Bronchial epithelial cell (primary cell): ENCODE measurements at places on chromosomes 3 and 15.

GRCh38 chr15:39783244-39783820 is 691 bp upstream of the FSIP1 start:
- DNase-seq: no peak

GRCh38 chr3:56778893-56779292 is 22.9 kb downstream of the ARHGEF3 start:
- no peak for DNase-seq

DNA sequence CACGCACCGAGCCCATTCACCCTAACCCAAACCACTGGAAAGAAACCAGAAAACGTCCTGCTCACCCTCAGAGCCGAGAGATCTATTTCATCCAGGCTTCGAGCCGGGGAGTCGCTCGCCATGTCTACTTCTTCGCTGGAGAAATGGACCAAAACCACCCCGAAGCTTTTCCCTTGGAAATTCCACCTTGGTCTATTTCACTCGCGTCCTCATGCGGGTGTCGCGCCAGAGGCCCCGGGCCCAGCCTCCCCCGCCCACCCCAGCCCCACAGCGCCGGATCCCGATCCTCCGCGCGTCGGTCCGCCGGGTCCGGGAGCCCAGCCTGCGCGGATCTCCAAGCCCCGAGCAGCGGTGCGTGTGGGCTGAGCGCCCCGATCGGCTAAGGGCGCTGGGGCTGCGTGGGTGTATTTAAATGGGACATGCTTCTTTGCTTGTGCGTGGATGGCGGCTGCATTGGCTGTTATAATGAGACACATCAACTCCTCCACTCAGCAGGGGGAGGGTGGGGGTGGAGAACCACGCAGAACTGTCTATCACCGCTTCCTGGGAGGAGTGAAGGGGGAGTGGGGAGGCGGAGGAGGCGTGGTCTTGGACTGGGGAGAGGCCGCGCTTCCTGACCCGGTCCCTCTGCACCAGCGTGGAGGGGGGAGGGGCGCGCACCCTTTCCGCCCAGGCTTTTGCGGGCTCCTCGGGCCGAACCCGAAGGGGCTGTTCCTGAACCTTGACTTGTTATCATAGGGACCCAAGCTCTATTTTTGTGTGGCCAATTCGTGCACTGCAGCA is at the start of gene TNIK:
TSS of gene TNIK (minus strand) at position 464 of the 783 bp plus-strand sequence. CDS start at position 122, 342 bp downstream.
- DNase-seq: peak; percentile 74

GRCh38 chr15:22811640-22812039 is 25.2 kb downstream of the NIPA1 start:
- no peak for DNase-seq

DNA sequence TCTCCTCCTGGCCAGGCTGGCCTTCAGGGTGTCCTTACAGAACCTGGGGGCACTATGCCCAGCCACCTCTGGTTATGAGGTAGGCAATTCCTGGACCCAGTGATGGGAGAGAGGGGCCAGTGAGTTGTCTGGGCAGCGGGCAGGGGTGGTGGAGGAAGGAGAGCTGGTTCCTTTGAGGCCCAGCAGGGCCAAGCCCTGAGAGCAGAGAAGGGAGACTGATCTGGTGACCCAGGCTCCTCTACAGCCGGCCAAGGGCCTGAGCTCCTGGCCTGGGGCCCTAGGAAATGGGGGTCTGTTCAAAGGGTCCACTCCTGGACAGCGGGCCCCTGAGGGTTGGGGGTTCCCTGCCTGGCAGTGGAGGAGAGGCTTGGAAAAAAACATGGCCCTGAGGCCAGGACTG is 7.9 kb downstream of the SLC38A3 start:
- DNase-seq: no peak

- DNase-seq: no peak
Observed at GRCh38 chr15:40543631-40544294, 21.1 kb downstream of the CCDC32 start.

DNA sequence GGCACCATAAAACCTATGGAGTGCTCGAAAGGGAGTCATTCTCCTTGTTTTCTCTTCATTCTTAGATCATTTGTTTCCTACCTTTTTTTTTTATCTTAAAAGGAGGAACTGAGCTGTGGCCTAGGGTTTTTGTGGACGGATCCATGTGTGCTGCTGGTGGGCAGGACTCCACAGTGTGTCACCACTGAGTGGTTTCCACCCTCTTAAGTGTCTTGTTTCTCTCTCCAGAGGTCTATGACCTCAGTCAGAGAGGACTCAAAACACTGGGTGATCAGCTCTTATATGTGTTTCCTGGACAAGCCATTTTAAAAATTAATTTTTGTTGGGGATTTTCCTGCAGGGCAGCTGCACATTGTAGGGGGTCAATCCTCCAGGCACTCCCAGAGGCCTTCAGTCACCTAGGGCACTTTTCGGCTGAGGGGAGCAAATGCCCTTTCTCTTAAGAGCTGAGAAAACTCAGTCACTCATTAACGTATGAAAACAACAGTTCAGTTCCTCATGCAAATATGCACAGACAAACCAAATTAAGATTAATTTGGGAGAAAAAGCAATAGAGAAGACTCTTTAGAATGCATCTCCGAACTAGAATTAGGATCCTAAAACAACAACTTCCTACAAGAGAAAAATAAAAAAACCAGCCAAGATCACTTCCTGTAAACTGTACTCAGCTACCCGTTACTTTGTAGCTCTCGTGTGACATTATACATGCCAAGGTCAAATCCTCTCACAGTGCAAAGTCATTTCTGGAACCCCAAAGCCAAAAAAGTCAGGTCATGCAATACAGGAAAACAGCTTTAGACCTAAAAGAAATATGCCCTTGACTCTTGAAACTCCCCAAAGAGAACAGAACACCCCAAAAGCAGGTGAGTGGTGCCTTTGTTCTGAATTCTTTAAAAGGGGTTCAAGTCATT is 27.6 kb upstream of the FAM3D start:
- no peak for DNase-seq

DNA sequence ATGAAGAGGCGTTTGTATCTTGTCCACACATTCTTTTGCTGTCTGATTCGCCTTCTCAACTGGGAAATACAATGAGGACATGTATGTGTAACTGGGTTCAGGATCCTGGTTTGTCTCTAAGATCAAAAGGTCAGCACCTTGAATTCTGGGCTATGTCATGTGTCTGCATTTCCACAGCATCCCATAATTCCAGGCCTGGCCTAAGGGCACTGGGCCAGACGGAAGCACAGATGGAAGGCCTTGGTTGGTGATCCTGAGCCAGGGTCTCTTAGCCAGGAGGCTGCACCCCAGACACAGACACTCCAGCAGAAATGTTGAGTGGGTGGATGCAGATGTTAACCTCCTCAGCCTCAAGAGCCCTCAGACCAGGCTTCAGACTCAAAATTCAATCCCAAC is 23.7 kb upstream of the HERC1 start:
- no peak for DNase-seq

- DNase-seq: peak; percentile 64
Observed at GRCh38 chr3:107927361-107928083, 163.3 kb downstream of the CD47 start.

- DNase-seq: no peak
Observed at GRCh38 chr3:159151130-159151529, 349.3 kb downstream of the MFSD1 start.

- no peak for DNase-seq
Observed at GRCh38 chr3:67419218-67419529, 235.2 kb downstream of the SUCLG2 start.

DNA sequence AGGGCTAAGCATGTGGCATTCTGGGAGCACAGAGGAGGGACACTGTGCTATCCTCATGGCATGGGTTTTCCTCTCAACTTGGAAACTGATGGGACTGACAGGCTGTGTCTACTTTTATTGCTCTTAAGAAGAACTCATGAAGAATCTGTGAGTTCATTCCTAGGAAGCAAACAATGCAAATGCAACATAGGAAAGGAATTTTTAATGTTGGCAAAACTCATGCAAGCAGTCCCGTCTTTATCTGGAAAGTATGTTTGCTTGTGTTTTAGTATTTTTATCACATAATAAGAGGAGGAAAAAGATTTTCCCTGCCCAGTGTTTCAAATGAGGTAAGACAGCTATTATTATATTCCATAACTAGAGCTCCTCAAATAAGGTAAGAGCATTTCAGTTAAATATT is 89.7 kb downstream of the TRIM42 start:
- DNase-seq: no peak

- DNase-seq: no peak
Observed at GRCh38 chr15:25697586-25697985, 165.5 kb downstream of the ATP10A start.

DNA sequence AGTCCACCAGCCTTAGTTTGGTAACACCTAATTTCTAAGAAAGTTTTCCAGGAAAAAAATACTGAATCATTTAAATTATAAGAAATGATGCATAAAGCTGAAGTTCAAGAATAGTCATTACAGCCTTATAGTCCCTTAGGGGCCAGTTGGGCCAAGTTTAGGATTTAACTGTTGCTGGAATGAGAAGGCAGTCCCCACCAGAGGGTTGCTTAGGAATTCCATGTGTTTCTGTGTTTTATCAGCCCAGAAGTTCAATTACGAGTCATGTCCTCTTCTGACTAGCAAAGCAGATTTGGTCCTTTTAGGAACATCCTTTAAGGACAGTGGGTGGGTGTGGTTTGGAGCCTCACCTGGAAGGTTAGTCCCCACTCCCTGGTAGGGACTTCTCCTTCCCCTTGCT is 57.0 kb upstream of the NR2E3 start:
- DNase-seq: peak; percentile 18

- DNase-seq: no peak
Observed at GRCh38 chr15:68314563-68314962, 37.0 kb downstream of the FEM1B start.

DNA sequence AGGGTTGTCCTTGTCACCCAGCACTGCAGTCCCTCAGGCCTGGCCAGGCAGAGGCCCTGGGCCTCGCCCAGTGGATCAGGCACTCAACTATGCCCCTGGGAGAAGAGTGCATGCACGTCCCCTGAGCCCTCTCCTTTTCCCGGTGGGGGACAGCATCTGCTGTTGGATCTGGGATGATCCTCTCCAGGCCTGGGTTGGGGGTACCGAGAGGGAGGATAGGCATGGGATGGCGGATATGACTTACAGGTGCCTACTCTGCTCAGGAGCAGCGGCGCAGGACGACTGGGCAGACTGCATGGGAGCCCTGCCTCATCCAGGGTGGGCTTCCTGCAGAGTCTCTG is 9.0 kb upstream of the APBA2 start:
- no peak for DNase-seq

DNA sequence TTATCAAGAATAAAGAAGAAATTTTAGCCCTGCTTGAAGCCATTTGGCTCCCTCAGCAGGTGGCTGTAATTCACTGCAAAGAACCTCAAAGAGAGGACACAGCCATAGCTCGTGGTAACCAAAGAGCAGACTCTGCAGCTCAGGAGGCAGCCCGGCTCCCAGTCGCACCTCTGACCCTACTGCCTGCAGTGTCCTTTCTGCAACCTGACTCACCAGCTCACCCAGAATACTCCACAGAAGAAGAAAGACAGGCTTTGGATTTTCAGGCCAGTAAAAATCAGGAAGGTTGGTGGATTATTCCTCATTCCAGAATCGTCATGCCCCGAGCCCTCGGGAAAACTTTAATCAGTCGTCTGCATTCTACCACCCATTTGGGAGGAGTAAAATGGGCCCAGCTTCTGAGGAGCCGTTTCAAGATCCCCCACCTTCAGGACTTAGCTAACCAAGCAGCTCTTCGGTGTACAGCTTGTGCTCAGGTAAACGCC is 38.6 kb downstream of the ZBTB11 start:
- DNase-seq: no peak

DNA sequence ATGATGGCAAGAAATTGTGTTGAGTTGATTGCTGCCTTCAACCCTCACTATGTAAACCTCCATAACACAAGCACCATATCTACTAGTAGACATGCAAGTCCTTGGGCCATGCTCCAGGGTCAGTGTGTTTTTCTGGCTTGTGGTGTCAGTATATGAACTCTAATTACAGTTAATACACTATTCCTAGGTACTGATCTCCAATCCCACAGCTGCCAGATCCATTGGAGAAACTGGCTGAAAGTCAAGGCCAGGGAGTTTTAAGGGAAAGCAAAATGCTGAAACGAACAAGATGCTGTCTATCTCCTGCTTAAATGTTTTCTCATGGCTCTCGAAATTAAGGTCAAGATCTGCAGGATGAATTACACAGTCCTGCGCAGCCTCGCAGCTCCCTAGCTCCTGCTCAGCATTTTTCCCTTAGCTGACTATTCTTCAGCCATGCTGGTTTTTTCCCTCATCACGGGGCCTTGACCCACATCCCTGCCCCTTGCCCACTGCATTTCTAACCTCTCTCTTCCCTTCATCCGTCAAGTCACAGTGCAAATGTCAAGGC is 425.0 kb upstream of the ADAMTS9 start:
- DNase-seq: no peak

- no peak for DNase-seq
Observed at GRCh38 chr3:88617283-88617682, 467.5 kb downstream of the C3orf38 start.

DNA sequence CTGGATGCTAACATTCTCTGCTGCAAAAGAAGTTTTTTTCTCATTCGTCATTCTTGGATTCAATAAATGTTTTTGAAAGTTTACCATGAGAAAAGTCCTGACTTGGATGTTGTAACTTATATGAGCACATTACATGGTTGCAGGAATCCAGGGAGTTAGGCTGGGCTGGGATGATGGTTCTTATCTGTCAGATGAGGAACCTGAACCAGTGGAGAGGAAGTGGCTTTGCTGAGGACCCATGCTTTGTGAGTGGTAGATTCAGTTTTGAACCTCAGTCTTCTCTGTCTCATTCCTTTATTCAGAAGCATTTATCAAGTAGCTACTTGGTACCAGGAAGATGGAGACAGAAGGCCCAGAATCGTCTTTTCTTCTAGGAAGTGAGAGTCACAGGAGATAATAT is 3.7 kb upstream of the GASK1A start:
- no peak for DNase-seq

- DNase-seq: no peak
Observed at GRCh38 chr3:77326586-77326985, 286.7 kb downstream of the ROBO2 start.

GRCh38 chr15:99016680-99017321 is 9.2 kb upstream of the PGPEP1L start:
- peak; percentile 76 for DNase-seq

DNA sequence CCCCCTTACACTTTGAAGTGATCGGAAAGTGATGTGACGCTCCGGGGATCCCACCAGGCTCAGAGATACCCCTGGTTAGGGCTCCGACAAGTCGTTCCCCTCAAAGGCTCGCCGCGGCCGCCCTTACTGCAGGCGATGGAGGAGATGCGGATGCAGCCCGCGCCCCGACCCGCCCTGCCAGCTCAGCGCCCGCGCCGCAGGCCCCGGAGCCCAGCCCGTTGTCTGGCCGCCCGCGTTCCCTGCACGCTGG is 228 bp downstream of the GLT8D1 start:
- DNase-seq: no peak

- DNase-seq: peak; percentile 44
Observed at GRCh38 chr3:185215873-185216606, 37.8 kb downstream of the EHHADH start.

DNA sequence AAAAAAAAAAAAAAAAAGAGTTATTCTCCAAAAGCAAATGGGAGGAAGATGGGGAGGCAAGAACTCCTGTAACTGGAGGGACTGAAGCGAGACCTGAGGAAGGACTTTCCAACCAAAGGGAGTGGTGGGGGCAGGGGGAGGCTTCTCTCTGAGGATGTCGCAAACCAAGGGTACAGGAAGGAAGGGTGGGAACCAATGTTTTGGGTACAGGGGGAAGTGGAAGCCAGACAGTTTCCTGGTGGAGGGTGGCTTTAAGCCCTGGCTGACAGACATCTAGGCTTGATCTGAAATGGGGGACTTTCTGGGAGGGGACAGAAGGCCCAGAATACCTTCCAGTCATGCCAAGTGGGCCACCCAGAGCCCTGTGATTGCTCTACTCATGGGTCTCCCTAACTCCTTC is 27.0 kb downstream of the VIPR1 start:
- no peak for DNase-seq
